Stimulated activated CD8-positive, alpha-beta memory T cell treated with anti-CD3 and anti-CD28 coated beads, Interleukin-4, amount 100 ng/mL, for 48 hours (primary cell): ENCODE measurements at places on chromosomes 11 and 22.

- DNase-seq = peak; percentile 95
Observed at GRCh38 chr11:536841-537621, at the start of gene LRRC56. TSS of gene LRRC56 (plus strand) at chr11:537527. CDS start at chr11:540685, 3,158 bp downstream.

- no peak for DNase-seq
Observed at GRCh38 chr11:17864478-17864941, 129.9 kb downstream of the KCNC1 start.

DNA sequence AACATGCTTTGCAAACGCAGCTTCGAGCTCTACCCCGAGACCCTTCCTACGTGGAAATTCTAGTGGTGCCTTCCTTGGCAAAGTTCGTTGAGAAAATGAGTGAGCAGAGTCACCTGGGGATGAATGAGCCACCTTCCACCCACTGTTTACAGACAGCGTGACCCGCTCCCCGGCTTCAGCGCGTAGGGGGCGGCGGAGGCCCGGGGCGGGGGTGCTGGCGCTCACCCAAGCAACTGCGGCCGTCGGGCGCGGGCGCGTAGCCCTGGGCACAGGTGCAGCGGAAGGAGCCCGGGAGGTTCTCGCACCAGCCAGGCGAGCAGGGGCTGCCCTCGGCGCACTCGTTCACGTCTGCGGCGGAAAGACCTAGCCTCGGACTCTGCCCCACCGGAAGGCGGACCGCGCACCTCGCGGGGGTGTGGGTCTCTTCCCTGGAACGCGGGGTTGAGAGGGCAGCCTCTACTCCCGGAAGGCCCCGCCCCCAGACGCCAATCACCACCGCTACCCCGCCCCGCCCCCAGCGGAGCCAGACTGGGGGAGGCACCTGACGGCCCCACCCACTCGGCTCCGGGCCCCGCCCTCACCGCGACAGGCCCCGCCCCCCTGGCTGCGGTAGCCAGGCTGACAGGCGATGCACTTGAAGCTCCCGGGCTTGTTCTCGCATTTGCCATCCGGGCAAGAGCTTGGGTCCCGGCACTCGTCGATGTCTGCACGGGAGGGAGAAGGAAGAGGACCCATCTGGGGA, 11.8 kb downstream of the LTBP3 start:
- peak; percentile 100 for DNase-seq

DNA sequence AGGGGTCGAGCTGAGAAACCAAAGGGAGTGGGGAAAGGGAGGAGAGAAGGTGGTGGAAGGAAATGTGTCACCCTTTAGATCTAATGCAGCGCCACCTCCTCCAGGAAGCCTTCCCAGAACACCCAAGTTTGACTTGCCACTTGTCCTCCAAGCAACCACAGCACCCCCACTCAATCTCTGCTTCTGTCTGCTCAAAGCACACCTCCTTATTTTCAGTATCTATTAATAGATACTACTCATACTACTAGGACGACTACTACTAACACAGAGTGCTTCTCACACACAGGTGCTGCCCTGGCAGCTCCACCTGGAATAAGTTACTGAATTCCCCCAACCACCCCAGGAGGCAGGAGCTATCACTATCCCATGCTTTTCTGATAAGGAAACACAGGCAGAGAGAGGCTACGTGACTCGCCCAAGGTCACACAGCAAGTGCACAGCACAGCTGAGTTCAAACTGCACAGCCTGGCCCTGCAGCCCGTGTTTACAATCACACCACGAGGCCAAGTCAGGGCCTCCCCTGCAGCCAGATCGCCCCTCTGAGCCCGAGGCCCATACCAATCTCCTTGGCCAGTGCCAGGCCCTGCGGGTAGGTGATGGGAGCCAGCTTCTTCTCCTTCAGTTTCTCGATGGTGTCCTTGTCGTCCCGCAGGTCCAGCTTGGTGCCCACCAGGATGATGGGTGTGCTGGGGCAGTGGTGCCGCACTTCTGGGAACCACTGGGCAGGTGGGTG, 13.2 kb downstream of the RAC2 start:
- DNase-seq = peak; percentile 91

- DNase-seq = no peak
Observed at GRCh38 chr11:124193221-124194010, 10.3 kb downstream of the OR10D3 start.

- DNase-seq = no peak
Observed at GRCh38 chr22:38730411-38730871, 24.7 kb downstream of the GTPBP1 start.

DNA sequence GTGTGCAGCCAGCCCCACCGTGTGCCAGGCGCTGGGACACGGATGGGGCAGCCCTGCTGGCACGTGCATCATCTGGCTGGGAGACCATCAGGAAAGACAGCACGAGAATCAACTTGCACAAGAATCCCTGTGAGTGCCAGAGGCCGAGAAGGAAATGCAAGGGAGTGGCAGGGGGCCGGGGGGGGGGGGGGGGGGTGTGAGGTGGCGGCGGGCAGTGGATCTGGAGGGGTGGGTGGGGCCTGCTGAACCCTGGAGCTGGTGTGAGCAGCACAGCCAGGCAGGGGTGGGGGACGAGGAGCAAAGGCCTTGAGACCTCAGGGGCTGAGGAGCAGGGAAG, 14.0 kb upstream of the FLRT1 start:
- no peak for DNase-seq

DNA sequence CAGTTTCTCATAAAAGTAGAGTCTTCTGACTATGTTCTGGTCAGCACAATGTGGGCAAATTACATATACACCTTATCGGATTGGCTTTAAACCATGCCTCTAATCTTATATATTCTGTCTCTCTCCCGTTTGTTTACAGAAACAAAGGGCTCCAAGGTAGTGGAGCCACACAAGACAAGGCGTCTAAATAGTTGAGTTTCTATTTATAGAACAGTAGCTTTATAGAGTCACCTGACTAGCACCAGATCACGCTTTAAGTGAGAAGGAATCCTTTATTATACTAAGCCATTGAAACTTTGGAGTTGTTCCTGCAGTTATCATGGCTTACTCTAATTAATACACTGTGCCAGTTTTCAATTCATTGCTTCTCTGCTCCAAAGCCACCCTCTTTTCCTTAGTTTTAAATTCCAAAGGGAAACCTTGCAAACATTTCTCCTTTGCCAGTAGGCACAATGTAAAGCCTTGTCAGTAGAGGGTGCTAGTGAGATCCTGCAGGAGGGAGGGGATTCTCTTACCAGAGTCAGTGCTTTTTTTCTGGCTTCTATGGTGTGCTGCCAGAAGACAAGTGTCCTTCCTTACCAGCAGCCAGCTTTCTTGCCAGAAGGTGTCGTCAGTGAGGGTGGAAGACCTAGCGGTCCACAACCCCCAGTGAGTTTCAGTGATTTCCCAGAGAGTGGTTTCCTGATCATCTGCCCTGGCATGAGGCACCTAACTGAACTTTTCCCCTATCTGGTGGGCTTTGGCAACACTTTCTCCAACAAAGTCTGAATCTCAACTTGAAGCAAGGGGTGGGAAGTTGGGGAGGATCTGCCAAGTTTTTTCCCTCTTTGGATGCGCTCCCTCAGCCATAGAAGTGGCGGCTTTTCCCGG, 71.7 kb downstream of the RAB38 start:
- DNase-seq = peak; percentile 26

- DNase-seq = no peak
Observed at GRCh38 chr11:68337399-68337835, 25.0 kb downstream of the LRP5 start.

- no peak for DNase-seq
Observed at GRCh38 chr11:116302756-116303155, 470.0 kb downstream of the BUD13 start.

GRCh38 chr11:63032457-63032856, 16.8 kb upstream of the SLC22A8 start:
- no peak for DNase-seq

DNA sequence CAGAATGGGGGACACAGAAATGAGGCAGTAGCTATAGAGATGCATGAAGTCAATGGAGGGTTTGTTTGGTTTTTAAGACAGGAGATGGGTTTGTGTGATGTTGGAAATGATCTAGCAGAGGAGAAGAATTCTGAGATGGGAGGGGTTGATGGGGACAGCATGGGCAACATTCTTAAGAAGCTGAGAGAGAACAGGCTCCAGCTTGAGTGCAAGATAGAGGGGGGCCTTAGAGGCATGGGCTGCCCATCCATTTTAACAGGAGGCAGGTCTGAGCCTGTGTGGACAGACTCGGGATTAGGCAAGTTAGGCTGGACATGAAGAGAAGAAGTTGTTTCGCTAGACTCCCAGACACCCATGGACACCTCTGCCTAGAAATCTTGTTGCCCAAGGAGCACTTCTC, 37.9 kb upstream of the NRIP3 start:
- DNase-seq = no peak

GRCh38 chr11:76772100-76772782, 10.9 kb upstream of the TSKU start:
- no peak for DNase-seq
